ENCODE measurements at places on chromosomes 16 and 17. TPM values are rescaled to one million over a fixed set of nuclear protein-coding genes. Genes with fewer than 3 reads are reported as not detected.

Gene TLCD3A
- 18.7 TPM for total RNA-seq

Gene C16orf46
- total RNA-seq = 0.29 TPM

Gene CLEC3A
- not detected for total RNA-seq

Gene P2RX5
- 14.5 TPM for total RNA-seq

Gene WIPI1
- total RNA-seq = 33.7 TPM

Gene CCL4
- total RNA-seq = not detected

Gene CHD9
- total RNA-seq = 12.0 TPM

- no peak for DNase-seq
Measured at GRCh38 chr17:71068408-71068750, 899.0 kb downstream of the KCNJ2 start.

- no peak for DNase-seq
Measured at GRCh38 chr16:85284141-85284817, 172.0 kb upstream of the CIBAR2 start.

GRCh38 chr17:76134911-76135809 lies 5.9 kb downstream of the FOXJ1 start:
- DNase-seq = no peak

GRCh38 chr16:81174644-81175324 lies 63.7 kb upstream of the BCO1 start:
- DNase-seq = peak; percentile 48

DNA sequence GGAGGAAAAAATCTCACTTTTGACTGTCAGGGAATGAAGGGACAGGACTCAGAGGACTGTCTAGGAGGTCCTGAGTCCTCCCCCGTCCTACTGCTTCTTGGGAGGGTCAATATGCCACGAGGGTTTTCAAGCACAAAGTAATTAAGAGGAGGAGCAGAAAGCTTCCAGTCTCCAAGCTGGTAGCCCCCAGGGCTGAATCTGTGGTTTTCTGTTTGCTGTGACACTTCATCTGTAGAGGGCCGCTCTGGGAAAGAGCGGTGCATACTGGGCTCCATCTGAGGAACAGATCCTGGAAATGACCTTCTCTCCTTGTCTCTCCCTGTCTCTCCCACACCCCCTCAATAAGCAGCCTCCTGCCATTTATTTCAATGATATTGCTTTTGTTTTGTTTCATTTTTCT lies 180.1 kb upstream of the SDK2 start:
- no peak for DNase-seq

- DNase-seq = no peak
Measured at GRCh38 chr17:8140065-8141029, 11.9 kb downstream of the PER1 start.

Data from Daoy (cell line).